Gastroesophageal sphincter (tissue), 4 donors: ENCODE measurements at places on chromosomes 2 and 18. TPM values are rescaled to one million over a fixed set of nuclear protein-coding genes. Genes with fewer than 3 reads are reported as not detected.

DNA sequence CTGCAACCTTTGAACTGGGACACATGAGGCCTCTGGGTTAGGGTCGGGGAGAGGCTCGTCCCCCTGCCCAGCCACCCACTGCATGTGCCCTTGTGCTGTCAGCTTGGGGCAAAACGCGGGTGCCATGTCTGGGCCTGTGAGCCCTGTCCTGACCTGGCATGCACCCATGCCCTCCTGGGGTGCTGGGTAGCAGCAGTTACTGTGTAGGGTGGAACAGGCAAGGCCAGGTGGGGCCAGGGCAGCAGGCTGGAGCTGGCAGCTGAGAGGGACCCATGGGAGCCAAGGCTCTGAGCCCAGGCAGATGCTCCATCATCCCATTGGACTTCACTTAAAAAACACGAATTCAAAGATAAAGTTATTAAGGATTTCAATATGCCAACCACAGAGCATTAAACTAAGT lies 133.8 kb upstream of the REV1 start:
- no peak for ATAC-seq

DNA sequence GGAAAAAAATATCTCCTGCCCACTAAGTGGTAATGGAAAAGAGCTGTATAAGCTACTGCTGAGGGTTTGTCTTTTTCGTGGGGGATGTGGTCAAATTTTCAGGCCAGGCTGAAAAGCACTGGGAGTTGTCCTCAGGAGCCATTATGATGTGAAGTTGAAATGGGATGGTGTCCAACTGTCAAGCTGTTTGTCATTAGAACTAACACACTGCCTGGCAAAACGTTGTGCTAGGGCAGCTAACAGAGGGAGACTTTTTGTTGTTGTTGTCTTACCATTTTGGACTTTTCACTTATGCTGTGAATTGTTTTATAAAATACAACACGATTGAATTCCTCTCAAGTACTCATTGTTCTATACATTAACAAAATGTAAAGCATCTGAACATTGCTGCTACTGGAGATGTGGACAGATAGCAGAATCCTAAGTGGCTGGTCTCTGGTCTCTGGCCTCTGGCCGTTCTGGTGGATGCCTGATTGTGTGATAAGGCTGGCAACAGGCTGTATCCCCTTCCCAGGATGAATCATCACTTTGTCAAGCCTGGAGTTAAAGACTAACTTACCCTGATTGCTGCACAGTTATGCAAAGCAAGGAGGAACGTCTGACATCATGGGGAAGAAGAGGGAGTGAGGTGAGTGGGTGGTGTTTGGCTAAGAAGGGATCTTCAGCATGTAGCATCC lies 2.3 kb downstream of the MYO1B start:
- ATAC-seq, result peak; percentile 54

ARHGEF33 gene
- 0.19 TPM for total RNA-seq

UBXN2A gene
- total RNA-seq, result 19.1 TPM
